Activated T-helper 2 cell treated with anti-CD3 and anti-CD28 coated beads, Interferon-gamma antibody, Interleukin-2, Interleukin-4, amounts not matched to agents 10 μg/mL and 5 μg/mL and 100 μg/mL, durations not matched to agents 14 hours and 24 hours and 36 hours (primary cell): ENCODE measurements at places on chromosomes 5 and 9.

DNA sequence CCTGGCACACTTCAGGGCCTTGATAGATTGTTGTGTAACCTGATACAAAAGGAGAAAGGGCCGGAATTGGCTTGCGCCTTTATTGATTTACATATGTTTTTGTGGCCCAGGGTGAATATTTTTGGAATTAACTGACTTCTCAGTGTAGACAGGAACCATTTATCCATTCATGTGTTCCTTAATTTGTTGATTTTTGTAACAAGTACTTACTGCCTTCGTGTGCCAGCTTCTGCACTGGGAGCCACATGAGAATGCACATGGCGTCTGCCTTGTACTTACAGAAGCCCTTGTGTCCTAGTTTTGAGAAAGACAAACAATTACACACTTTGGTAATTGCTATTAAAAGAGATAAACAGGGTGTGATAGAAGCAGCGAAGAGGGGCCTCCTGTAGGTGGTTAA, 26.4 kb downstream of the EHMT1 start:
- no peak for DNase-seq

GRCh38 chr9:97411789-97412625, at the start of gene TDRD7:
Gene TDRD7 (plus strand): TSS chr9:97412096. CDS start chr9:97428466, 16,370 bp downstream.
- peak; percentile 84 for DNase-seq

GRCh38 chr5:179820483-179821297, at the start of gene SQSTM1:
Gene SQSTM1 (plus strand): TSS chr5:179820905. CDS start chr5:179820937, 32 bp downstream.
- peak; percentile 78 for DNase-seq

DNA sequence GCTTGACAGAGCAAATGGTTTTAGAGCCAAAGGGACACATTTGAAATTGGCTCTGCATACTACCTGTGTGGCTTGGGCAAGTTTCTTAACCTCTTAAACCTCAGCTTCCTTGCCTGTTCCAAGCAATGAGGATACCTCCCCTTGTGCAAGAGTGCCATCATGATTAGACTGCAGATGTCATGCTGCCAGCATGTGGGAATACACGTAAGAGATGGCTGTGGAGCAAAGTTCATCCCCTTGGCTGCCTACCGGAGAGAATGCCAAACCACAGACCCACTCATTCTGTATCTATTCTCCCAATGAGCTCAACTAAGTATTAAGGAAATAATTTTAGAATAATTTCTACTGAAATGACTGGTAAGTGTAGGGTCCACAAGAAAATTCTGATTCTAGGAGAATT, 101.3 kb downstream of the WDR41 start:
- no peak for DNase-seq

DNA sequence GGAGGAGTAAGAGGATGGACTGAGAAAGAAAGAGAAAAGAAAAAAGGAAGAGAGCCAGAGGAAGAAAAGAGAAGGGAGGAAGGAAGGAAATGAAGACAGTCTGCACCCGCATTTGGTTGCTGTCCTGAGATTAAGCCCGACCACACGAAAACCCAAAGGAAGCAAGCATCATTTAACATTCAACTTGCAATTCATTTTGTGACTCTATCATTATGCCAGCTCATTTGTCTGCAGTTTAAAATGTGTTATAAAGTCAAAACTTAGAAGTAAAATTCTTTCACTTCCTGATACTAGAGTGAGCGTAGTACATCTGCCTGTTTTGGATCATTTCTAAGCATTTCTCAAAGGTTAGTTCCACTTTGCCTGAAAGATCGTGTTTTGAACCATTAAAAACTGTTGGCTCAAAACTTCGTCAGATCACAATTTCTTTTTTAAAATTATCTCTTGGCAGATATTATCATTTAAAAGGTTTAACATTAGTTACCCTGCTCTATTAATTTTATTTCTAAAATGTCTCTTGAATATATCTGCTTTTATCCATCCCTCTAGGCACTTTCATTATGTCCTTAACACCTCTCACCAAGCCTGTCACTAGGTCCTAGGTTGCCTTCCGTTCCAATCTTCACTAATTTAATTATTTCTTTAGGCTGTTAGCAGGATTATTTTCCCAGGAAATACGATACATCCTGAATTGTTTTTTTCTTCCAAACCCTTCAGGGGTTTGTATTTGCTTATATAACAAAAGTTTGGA, 240.9 kb downstream of the TLE4 start:
- no peak for DNase-seq

- no peak for DNase-seq
Measured at GRCh38 chr5:149969181-149969930, 8.8 kb downstream of the SLC26A2 start.

GRCh38 chr5:1685066-1685465, 114.6 kb downstream of the MRPL36 start:
- no peak for DNase-seq

DNA sequence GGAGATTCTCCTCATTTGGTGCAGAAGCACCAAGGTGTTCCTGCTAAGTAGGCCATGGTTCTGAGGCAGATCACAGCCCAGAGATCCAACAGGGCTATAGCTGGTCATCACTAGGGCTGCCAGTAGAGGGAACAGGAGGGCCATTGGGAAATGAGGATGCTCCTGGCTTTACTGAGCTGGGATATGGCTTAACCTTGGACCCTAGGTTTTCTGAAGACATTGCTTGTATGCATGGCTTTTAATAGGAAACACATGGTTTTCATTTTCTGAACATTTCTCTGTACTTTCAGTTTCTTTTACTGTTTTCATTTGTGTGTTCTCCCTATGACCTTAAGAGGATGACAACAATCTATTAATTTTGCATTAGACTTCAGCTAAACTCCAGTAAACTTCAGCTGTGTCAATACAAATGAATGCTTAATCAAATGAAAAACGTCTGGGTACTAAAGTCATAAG, at the start of gene IFNW1:
Gene IFNW1 (minus strand): TSS at position 406 of the 456 bp plus-strand sequence. CDS start 262 bp downstream, at position 144.
- DNase-seq, result no peak

GRCh38 chr9:120839146-120839545, 3.6 kb downstream of the PSMD5 start:
- DNase-seq, result no peak

DNA sequence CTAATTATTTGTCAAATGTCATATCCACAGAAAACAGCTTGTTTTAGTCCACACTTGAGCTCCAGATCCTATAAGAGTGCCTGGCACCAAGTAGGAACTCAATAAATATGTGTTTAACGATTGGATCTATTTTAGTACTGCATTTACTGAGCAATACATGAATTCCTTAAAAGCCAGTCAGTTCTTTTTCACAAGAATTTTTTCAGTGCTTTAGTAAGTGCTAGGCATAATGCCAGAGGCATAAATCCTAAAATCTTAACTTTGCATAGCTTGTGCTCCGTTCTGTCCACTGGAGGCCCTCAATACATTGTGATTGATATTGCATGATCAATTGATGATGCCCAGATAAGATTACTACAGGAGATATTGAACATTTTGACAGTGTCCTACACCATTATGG, 67.3 kb upstream of the PCSK5 start:
- DNase-seq, result no peak

DNA sequence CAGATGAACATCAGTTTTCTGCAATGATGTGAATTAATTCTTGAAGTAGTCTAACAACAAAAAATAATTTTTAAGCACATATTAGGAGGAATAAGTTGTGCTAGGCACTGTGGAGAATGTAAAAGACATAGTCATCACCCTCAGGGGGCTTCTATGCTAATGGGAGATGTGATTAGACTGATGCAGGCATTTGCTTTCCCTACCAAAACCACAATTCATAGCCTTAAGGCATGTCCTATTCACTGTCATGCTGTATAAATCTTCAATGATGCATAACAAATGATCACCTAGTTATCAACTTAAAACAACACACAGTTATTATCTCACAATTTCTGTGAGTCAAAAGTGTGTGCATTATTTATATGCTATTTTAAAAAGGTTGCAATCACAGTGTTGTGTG, 422.6 kb downstream of the MAN2A1 start:
- DNase-seq, result no peak

- no peak for DNase-seq
Measured at GRCh38 chr9:137007108-137007815, 10.9 kb upstream of the CLIC3 start.

- DNase-seq, result no peak
Measured at GRCh38 chr5:19488786-19489185, 499.2 kb downstream of the CDH18 start.
